NCI-H2029 (cell line): ENCODE measurements at places on chromosomes 5 and 9.

GRCh38 chr5:36720688-36721087 is 114.3 kb downstream of the SLC1A3 start:
- DNase-seq: no peak

- no peak for DNase-seq
These were observed 144.9 kb downstream of the CCDC192 start for GRCh38 chr5:127848098-127848497.

- DNase-seq: peak; percentile 62
These were observed 214.3 kb downstream of the GNA14 start for GRCh38 chr9:77433675-77434445.

DNA sequence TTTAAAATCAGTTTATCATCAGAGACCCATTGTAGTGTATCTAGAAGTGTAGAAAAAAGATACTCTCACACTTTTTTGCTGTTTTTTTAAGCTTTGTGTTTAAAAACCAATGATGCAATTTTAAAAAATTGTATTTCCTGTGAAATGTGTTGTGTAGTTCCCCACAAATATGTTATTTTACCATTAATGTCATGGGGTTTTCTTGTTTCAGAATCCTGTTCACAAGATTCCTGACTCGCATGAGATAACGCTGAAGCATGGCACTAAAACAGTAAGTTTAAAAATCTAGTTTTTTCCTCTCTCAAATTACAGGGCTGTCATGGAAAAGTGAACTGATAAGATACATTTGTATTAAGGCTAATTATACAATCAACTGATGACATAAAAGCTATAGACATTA is 58.6 kb downstream of the WDR70 start:
- DNase-seq: no peak

DNA sequence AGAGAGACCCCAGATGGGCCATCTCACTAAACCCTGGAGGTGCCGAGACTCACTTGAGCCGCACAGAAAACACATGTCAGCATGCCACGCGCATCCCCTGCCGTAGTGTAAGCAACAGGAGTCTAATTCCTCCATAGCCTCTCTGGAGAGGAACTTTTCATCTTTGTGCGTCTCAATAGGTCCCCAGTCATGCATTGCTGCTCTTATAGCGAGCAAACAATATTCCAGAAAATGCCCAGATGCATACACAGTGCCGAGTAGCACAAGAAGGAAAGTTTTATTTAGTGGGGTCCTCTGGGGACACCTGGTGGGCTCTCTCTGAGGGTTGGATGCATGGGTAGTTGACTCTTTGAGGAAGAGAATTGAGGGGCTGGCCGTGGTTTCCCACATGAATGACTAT is 97.9 kb upstream of the DAP start:
- no peak for DNase-seq

GRCh38 chr5:17666726-17667235 is 32.5 kb downstream of the TAF11L14 start:
- DNase-seq: no peak
